ENCODE measurements at places on chromosomes 2 and 18. TPM values are rescaled to one million over a fixed set of nuclear protein-coding genes. Genes with fewer than 3 reads are reported as not detected.

Gene CAPN14
- 0.89 TPM for total RNA-seq

Gene TBC1D8
- total RNA-seq = 26.0 TPM

Gene KCNS3
- 47.3 TPM for total RNA-seq

Gene NEURL3
- 1.1 TPM for total RNA-seq

Gene LMAN1
- total RNA-seq = 159 TPM

Gene ANKRD30B
- not detected for total RNA-seq

Gene NT5DC4
- total RNA-seq = 1.2 TPM

Gene SH2D6
- not detected for total RNA-seq

Gene SATB2
- total RNA-seq = 2.2 TPM

Gene QPCT
- total RNA-seq = 6.0 TPM

DNA sequence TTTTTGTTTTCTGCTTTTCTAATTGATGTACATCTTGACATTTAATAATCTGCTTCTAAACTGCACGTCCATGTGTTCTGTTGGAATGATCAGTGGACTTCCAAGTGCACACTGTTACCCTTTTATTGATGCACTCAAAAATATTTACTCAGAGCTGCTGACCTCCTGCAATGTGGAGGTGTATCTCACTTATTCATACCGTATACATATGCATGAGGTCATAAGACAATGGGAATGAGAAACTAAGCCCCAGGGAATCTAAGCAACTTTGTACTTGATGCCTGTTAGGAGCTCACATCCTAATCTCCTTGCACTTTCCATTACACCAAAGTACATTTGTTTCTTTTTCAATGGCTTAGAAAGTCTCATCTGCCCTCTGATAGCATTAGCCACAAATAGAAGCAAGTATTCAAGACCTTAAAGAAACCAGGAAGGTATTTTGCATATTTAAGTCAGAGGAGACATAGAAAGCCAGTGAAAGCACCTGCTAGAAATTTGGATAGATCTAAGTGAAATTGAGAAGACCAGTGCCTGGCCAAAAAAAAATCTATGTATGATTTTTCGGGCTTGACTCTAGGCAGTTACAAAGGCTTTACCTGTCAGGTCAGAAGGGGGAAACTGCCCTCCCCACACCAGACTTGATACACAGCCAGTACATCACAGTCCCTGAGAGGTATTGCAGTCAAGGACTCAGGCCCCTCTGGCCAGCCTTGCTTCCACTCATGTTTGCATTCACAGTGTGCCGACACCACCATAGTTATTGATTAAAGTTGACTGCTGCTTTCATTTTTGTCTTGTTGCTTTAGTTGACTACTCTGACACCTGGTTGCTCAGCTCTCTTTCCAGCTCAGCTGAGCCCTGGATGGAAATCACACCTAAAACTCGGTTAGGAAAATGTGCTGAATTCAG, 391.7 kb upstream of the CYRIA start:
- DNase-seq = no peak

DNA sequence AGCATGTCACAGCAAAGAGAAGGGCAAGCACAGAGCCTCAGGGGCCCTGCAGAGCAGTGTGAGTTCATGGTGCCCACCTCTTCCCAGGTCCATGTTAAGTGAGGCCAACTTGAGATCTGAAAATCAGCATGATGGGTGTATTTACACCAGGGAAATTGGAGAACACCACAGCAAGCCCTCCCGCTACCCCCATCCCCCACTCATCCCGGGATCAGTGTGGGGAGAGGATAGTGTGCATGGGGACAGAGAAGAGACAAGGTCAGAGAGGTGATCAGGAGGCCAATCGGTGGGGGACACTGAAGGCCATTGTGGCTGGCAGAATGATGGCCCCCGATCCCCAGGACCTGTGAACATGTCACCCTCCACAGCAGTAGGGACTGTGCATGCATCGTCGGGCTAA, 54.7 kb downstream of the PTGR3 start:
- no peak for DNase-seq

GRCh38 chr18:37482433-37482832, 83.2 kb downstream of the CELF4 start:
- no peak for DNase-seq

GRCh38 chr2:176173567-176174381, 14.7 kb upstream of the HOXD1 start:
- no peak for DNase-seq

DNA sequence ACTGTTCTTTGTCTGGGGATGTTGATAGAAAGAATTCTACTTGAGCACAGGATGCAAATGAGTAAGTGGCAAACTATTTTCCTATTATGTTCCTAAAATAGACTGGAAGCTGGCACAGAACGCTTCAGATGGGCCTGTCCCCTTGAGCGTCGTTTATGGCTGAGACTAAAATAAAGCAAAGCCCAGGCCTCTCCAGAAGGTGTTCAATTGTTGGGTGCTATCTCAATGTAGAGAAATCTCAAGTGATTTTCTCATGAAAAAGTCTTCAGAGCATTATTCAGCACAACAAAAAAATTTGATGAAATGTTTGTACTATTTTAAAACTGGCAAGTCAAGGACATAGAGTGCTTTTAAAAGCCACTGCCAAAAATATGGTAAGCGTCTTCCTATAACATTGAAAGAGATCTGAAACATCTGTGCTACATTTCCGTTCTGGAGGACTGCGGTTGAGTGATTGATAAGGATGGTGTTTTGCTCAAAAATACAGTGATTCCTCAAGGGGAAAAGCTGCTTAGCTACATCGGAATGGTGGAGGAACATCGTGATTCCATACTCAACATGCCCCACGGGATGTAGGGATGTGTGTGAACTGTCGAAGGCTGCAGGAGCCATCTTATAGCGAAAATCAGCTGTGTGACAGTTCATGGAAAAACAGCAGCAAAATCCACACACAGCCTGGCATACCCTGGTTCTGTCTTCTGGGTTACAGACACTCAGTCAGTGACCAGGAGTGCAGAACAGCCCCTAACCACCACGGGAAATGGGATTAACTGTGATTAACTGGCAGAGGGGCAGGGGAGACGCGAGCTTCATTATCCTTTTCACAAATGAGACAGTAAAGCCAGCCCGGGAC, 10.4 kb upstream of the LRRFIP1 start:
- no peak for DNase-seq

GRCh38 chr18:66160007-66160406, 409.2 kb downstream of the CDH7 start:
- no peak for DNase-seq

GRCh38 chr2:158060835-158061435, 40.7 kb upstream of the UPP2 start:
- DNase-seq = no peak

GRCh38 chr2:59776726-59777008, 776.8 kb downstream of the BCL11A start:
- no peak for DNase-seq

DNA sequence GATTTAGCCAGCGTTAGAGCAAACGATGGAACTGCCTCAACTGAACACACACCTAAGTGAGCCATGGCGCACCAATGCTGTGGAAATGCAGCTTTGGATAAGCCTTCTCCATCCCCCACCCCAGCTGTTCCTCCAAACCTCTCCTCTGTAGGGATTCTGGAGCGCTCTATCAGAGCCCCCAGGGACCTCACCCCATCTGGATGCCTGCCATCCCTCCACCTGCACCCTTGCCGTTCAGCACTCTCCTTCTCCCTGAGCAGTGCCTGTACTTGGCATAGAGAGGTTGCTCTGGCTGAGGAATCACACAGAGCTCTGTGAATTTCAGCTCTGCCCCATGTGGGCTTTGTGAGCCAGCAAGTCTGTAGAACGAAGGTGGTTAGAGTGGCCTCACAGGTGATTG, 42.8 kb upstream of the INHBB start:
- no peak for DNase-seq

- no peak for DNase-seq
Observed at GRCh38 chr2:231985823-231986261, 24.3 kb downstream of the DIS3L2 start.

- no peak for DNase-seq
Observed at GRCh38 chr18:28793901-28794300, 617.0 kb upstream of the CDH2 start.

- DNase-seq = no peak
Observed at GRCh38 chr2:144071461-144071860, 448.5 kb downstream of the ZEB2 start.

GRCh38 chr2:20621366-20622295, 29.3 kb downstream of the HS1BP3 start:
- DNase-seq = no peak

DNA sequence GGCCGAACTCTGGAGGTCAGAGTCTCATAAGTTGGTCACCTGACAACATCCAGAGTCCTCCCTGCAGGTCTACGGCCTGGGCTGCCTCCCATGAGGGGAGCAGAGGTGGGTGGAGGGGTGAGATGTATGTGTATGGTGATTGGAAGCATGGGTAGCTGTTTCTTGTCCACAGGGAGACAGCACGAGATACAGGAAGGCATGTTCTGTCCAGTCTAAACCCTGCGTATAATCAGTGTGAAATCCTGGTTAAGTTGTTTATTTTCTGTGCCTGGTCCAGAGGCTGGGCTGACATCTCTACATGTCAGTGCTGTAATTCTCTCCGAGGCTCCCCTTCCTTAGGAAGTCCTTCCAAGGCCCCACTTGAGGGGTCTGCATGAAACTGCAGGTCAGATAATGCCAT, 8.9 kb downstream of the TOGARAM2 start:
- no peak for DNase-seq

GRCh38 chr2:16773080-16773713, 107.6 kb upstream of the CYRIA start:
- DNase-seq = no peak

GRCh38 chr2:199977984-199978415, 22.6 kb downstream of the MAIP1 start:
- no peak for DNase-seq

GRCh38 chr2:237254369-237254861, 159.5 kb downstream of the COL6A3 start:
- DNase-seq = no peak

- DNase-seq = peak; percentile 45
Observed at GRCh38 chr2:44169155-44169898, 652 bp downstream of the PPM1B start.

- DNase-seq = peak; percentile 71
Observed at GRCh38 chr2:136116151-136116812, 1.7 kb downstream of the CXCR4 start.

DNA sequence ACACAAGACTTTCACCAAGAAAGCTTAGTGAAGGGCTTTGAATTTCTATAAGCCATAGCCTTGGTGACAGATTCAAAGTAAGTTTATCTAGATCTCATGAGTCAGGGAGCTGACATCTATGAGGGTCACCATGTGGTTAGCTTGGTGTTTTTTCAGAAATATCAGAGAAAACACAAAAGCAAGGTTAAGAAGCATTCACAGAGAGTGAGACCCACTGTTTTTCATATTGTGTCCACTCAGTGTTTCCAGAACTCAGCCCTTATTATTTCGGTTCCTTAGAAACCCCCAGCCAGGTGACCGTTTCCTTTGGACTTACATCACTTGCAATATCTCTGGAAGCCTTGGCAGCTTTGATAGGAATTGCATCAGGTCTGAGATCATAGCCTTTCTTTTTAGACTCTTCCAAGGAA, 76.6 kb downstream of the NEB start:
- no peak for DNase-seq

- no peak for DNase-seq
Observed at GRCh38 chr18:13530879-13531387, 195.4 kb downstream of the FAM210A start.

Measured in upper lobe of left lung (tissue), 6 donors.